ENCODE measurements at places on chromosomes 11 and 22. TPM values are rescaled to one million over a fixed set of nuclear protein-coding genes. Genes with fewer than 3 reads are reported as not detected.

GRCh38 chr11:134356656-134357544 lies 25.1 kb downstream of the GLB1L2 start:
- no peak for DNase-seq

DNA sequence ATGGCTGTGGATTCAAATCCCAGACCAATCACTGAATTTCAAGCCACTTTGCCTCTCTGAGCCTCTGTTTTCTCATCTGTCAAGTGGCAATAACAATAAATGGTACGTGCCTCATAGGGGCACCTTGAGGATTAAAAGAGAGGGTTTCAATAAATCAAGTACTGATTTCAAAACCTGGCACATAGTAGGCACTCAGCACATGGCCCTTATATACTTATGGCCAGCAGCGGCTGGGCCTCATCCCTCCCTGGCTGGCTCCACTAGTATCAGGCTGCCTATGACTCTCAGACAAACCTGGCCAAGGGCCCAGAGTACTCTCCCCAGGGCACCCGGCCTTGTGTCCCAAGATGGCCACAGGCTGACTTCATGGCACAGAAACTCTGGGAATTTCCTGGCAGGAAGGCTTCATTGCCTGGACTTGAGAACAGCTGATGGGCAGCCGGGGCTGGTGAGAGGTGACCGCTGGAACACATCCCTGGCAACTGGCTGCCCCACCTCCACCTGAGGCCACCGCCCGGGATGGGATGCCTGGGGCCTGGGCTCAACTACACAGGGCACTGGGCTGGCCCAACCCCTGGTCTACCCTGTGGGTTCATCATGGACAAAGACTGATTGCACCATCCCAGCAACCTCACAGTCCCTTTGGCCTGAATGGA lies 3.4 kb downstream of the FADS3 start:
- no peak for DNase-seq

DNA sequence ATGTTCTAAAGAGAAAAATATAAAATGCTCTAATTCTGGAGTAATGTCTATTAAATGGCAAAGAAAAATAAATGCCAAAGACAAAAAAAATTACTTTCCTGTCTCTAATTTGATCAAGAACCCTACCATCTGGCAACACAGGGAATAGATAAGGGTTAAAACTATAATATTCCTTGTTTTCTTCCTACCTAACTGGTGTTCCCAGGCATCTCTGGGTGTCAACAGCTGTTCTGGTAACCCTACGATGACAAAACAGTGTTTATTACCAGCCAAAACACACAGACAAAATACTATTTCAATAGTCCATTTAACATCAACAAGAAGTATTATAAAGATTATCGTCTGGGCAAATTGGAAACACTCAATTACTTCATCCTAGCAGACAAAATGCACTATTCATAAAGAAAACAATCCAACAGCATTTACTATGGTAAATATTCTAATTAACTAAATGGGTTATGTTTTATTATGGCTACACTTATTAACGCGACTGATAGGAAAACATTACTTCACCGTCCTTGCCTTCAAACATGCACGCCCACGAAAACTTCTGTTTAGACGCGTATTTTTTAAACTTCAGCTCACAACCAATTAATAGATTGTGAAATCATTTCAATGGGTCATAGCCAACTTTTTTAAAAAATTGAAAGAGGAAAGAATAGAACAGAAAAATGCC lies 50.6 kb downstream of the LGR4 start:
- DNase-seq: no peak

DNA sequence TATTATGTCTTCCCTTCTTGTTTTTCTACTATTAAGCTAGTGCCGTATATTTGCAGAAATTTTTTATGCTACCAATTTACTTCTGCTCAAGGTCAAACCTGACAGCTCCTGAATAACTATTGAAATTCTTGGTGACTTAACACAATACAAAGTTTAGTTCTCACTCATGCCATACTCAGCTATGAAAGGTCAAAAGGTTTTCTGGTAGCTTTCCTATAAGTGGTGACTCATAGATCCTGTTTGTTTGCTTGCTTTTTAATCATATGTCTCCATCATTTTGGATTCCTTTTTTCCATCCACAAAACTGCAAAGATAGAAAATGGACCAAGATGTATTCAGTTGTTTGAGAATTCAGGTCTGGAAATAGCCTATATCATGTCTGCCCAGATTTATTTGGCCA lies 855.8 kb upstream of the LRRC4C start:
- DNase-seq: no peak

Gene GUCY1A2
- not detected for total RNA-seq

DNA sequence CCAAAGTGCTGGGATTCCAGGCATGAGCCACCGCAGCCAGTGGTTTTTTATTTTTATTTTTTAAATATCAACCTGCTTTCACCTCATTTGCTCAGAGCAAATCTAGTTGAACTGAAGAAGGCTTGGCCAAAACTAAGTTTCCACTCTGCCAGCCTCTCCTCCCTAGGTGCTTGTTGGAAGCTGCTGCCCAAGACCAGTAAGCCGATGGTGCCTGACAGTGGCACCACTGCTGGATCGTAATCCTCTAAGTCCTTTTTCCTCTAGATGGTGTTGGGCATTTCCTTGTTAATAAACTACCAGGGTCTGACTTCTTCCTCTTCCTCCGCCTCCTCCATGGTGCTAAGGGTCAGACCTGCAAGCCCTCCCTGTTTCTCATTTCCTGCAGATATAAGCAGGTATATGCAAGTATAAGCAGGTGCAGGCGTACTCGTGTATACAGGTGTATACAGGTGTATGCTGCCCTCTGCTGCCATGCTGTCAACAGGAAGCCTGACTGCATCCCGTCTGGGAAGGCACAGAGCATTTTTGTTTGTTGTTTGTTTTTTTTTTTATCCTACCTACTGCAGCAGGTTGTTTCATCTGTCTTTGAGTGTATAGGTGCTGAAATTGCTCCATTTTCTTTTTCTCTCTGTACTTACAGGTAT lies 1.6 kb downstream of the NADSYN1 start:
- peak; percentile 40 for DNase-seq

- no peak for DNase-seq
These were observed 1.5 kb downstream of the LMF2 start for GRCh38 chr22:50505776-50506610.

DNA sequence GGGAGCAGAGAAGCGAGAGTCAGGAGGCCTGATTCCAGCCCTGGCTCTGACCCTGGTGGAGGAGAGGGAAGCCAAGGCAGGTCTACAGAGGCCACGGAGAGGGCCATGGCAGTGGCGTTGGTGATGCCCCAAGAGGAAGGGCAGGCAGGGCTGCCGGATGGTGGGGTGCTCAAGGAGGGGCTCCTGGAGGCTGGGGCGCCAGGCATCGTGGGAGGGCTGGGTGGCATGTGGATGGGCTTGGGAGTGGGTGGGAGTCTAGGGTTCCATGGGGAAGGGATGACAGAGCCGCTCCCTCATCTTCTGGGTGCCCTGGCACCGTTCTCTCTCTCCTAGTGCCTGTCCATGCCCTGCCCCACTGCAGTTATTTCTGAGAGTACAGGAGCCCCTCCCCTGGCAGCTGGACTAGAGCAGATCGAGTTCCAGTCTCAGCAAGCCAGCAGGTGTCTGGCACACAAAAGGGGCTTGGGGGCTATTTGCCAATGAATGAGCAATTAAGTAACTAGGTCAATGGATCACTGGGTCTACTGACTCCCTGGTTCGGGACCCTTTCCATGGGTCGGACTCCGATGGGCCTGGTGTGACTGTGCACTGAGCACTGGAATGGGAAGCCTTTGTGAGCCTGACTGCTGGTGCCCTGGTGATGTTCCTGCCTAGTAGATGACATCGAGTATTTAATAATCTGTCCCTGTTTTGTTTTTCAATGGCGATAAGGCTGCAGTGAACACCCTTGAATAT lies 570.0 kb downstream of the TBC1D22A start:
- no peak for DNase-seq

Gene AASDHPPT
- total RNA-seq: 29.6 TPM

GRCh38 chr11:9138612-9139579 lies 47.5 kb upstream of the SCUBE2 start:
- DNase-seq: no peak

DNA sequence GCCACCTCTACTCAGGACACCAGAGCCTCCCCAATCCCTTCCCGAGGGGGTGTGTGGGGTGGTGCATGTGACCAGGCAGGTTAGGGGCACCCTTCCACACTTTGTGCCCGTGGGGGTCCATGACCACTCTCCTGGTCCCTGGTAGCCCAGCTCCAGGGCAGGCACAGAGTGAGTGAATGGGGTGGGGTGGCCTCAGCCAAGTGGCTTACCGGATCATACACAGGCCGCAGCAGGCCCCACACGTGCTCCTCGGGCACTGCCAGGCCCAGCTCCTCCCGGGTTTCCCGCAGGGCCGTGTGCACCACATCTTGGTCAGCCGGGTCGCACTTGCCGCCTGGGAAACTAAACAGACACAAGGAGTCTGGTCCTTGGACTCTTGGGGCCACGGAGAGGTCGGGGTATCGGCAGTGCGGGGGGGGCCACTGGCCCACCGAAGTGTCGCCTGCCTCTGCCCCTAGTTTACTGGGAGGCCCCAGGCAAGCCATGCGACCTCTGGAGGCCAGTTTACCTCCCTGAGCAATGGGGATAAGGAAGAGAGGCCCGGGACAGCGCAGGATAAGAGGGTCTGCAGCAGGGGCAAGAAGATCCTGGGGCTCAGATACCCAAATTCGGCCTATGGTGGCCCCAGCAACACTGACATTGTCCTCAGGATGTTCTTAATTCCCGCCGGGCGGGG lies 889 bp downstream of the NUDT8 start:
- DNase-seq: no peak

Gene HBE1
- not detected for total RNA-seq

DNA sequence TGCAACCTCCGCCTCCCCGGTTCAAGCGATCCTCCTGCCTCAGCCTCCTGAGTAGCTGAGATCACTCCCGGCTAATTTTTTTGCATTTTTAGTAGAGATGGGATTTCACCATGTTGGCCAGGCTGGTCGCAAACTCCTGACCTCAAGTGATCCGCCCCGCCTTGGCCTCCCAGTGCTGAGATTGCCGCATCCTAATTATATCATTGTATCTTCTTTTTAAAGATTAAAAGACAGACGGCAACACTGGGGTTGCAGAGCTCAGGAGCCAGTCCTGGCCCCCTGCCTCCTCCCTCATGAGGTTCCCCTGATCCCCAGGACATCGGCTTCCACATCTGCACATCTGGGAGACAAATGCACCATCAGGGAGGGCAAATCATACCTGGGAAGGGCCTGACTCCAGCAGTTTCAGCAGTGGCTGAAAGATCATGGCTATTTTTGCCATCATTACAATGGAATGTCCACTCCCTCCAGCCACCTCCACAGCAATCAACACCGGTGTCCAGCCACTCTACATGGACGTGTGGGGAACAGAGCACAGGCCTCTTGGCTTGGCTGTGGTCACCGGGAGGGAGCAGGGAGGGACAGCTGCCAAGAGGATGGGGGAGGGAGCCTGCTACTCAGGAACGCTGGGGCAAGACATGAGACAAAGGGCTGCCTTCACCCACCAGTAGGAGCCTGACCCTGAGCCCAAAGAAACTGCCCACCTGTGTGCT lies 9.2 kb upstream of the CELSR1 start:
- DNase-seq: no peak

Gene TPBGL
- total RNA-seq: 0.16 TPM

DNA sequence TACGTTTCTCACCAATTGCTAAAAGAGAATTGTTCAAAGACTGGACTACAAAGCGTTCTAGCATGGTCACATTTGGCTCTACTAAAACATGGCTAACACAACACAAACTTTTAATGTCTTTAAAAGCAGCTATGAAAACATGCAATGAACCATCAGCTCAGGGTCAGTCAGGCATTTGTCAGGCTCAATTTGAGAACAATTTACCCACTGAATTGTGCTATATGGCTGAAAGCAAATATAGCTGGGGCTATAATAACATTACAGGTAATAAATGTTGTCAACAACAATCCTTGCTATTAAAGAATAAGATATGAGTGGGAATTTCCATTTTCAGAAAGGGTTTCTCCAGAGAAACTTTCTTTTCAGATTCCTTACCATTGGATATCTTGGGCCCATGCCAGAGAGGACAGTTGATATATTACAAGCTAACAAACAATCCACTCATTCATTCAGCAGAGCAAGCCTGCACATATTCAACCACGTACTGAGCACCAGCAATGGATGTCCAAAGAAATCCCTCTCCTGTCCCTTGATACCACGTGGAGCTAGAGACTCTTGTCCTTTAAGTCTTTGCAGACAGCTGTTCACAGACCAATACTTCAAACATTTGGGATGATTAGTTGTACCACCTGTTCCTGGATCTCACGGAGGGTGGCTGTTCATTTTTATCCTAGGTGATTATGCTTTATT lies 82.5 kb upstream of the DDI1 start:
- no peak for DNase-seq

Gene RAG2
- not detected for total RNA-seq

- no peak for DNase-seq
These were observed 1232.2 kb downstream of the BRD1 start for GRCh38 chr22:48595511-48595905.

GRCh38 chr11:119484741-119485605 lies 62.0 kb upstream of the THY1 start:
- no peak for DNase-seq

GRCh38 chr11:63764340-63764678 lies 4.3 kb downstream of the ZFTA start:
- DNase-seq: no peak

Gene WEE1
- total RNA-seq: 0.99 TPM

- no peak for DNase-seq
These were observed 24.2 kb downstream of the FBLN1 start for GRCh38 chr22:45526768-45527360.

DNA sequence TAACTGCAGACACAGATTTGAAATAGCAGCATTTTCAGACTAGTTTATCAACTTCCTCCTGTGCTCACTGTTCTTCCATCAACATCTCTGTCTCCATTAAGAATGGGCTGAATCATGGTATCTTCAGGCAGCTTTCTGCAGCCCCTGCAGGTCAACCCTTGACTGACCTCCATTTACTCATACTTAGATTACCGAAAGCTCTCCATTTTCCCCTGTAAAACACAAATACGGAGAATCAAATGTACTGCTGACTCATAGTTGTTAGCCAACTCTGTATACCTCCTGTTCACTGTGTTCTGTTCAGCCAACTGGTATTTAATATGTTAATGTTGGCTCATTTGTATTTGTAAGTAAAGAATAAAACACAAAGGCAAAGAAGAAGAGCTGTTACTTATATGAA lies 364.0 kb downstream of the CASP12 start:
- DNase-seq: no peak

Gene CERK
- 175 TPM for total RNA-seq

Gene NXPE1
- not detected for total RNA-seq

Gene EMID1
- total RNA-seq: not detected

DNA sequence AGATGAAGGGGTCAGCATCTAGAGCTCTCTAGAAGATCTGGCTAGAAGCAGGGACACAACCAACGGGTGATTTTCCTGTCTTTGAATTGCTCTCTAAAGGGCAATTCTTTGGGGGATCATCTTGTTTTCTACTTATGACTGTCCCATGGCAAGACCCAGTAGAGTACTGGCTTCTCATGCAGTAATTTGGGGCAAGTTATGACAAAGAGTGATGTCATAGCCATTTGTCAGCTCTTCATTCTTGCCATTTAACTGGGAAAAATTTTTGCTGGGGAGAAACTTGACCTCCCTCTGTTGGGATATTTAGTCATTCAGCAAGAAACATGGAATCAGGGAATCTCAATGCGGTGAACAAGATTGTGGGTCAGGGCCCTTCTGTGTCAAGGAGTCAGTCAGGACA lies 80.4 kb downstream of the SLC1A2 start:
- no peak for DNase-seq

- peak; percentile 54 for DNase-seq
These were observed 102.7 kb downstream of the BRD1 start for GRCh38 chr22:49724893-49725489.

- peak; percentile 87 for DNase-seq
These were observed at the start of gene ASRGL1 for GRCh38 chr11:62337303-62338181. ASRGL1 (plus strand) TSS chr11:62337448; CDS start chr11:62337978, 530 bp downstream.

Gene ISX
- total RNA-seq: not detected

Gene MMP7
- total RNA-seq: not detected

Gene CTNND1
- total RNA-seq: 19.1 TPM

Data from naive thymus-derived CD8-positive, alpha-beta T cell (primary cell).